ENCODE measurements at places on chromosomes 7 and 10.

DNA sequence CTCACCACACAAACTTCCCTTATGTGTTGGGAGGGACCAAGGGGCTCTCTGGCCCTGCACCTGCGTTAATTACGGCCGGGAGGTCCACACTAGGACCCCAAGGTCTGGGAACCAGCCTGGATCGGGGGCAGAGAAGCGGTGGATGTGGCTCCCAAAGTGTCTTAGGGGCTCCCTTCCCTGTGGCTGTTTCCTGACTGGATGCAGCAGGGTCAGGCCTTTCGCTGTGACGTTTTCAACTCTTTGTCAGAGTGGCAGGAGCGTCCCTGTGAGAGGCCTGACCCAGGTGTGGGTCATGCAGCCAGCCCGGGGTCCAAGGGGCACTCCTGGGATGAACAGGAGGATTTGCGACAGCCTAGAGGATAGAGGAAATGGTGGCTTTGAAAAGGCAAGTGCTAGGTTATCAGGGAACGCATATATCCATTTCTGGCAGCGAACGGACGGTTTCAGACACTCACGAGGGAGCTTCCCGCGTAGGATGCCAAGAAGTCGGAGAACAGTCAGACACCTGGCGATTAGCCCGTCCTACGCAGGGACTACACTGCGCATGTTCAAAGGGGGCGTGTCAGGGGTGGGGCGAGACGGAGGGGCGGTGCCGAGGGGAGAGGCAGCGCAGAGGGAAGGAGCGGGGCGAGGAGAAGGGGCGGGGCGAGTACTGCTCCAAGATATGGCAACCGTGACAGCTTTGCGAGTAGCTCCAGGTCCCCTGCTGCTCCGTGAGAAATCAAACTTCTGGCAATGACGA is 46.2 kb upstream of the ZNF716 start:
- DNase-seq = no peak

DNA sequence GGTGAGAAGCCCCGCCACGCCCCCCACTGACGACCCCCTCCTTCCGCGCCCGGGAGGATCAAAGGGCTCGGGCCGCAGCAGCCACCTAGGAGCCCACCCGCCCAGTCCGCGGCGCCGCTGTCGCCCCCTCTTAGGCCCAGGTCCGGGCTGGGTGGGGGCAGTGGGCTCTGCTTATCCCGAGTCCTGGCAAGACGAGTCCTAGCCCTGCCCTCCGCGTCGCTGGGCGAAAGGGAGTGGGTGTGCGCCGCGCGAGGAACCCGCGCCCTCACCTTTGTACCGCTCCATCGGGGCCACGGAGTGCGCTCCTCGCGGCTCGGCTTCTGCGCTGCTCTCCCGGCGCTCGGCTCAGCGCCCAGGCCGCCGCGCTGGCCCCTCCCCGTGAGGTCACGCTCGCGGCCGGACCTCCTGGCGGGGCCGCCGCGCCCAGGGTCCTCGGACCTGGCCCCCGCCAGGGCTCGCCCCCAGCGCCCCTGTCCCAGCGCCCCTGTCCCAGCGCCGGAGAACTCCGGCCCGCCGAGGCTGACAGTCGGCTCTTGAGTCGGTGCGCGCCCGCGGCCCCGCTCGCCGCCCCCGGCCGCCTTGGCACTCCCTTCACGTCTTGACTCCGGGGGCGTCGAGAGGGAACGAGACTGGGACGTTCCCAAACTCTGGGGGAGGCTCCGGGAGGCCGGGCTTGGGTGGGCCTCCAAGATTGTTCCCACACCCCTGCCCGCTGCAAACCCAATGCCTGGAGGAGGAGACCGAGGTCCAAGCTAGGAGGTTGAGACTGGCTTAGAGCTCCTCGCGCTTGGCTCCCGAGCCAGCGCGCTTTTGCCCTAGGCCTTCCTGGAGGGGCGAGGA is at the start of gene AFAP1L2:
Gene AFAP1L2, minus strand, starts transcription at position 332 of the 840 bp plus-strand sequence. Its CDS starts 47 bp downstream, at position 285.
- peak; percentile 65 for DNase-seq

DNA sequence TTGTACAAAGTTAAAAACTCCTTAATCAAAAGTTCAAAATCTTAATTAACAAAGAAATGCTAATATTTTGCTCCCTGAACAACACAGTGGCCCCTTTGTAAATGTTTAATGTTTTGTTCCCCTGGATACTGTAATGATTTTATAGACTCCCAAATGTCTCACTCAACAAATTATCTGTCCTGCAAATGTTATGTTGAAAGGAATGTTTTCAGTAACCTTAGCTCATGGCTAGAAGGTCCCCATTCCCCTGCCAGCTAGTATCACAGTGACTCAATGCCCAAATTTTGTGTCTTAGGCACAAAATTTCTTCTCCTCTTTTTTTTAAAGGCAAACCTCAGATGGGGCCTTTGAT is 298.9 kb downstream of the ELMO1 start:
- no peak for DNase-seq

DNA sequence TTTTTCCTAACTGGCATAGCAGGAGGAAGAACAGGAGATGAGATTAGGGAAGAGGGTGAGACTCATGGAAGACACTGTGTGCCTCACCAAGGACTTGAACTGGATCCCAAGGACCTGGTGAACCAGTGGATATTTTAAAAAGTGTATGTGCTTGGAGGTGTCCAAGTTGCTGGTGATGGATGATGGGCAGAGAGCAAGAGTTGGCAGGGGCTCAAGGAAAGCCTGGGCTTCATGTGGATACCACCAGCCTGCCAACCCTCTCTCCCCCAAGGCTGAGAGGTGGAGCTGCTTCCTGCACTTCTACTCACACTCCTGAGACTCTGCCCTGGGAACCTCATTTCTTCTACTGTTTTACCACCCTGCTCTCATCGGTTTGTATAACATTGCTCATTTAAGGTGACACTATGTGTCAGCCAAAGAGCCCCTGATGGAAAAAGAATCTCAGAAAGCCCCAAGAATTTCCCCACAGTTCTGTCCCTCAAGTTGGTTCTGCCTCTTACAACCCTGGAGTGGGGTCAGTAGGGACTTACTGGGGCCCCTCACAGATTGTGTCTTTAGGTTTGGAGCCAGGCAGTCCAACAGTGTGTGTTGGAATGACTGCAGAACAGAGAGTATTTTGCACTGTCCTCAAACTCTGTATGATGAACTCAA is 56.2 kb upstream of the PDCD4 start:
- DNase-seq = no peak

GRCh38 chr7:865921-866320 is 10.4 kb upstream of the GET4 start:
- DNase-seq = no peak

DNA sequence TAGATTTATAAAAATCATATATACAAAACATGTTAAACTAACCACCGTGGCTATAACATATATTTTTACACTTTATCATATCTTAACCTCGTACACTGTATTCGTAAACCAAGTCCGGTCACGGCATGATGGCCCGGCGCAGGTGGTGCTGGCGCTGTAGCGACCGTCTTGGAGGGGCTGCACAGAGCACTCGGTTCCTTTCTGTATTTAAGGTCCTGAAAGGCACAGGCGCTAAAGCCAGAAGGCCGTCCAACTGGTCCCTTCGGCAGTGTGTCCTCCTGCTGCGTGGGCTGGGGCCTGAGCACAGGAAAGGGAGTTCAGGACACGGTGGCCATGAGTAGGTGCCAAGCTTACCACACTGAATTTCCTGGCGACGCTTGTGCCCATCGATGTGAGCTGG is 33.8 kb downstream of the AMZ1 start:
- DNase-seq = no peak

DNA sequence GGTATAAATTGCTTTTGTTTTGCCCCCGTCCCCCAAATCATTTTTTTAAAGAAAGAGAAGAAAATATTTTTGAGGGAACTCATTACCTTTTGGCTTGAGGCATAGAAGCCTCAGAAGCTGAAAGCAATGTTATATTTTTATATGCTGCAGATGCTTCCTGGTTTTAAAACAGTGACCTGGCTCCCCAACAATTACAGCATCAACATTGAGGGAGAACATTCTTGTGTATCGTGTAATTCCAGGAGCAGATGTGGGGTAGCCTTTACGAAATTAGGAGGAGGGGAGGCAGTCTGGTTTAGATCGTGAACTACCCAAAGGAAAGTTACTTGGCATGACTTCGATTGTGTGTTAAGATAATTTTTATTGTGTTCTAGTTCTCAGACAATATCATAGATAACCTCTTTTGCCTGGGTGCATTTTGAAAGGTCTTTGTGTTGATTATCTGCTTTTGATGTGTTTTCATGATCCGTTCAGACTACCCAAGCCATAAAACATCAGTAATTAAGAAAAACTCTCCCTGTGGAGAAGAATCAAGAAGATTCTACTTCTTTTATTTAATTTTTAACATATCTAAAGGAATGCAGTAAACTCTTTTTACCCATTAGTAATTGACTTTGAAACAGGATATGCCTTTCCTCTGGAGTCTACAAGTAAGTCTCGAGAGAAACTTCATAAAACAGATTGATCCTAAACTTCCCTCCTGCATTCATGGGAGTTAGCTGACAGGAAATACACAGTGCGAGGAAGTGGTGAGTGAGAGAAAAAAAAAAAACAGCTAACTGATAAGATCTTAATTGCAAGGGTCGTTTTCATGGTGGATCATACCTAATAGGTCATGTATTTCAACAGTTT is 141.4 kb downstream of the KIAA1217 start:
- peak; percentile 68 for DNase-seq

- DNase-seq = no peak
Observed at GRCh38 chr10:81831060-81831459, 43.9 kb upstream of the NRG3 start.

- peak; percentile 75 for DNase-seq
Observed at GRCh38 chr10:13990946-13991345, 339.8 kb downstream of the FRMD4A start.

- DNase-seq = no peak
Observed at GRCh38 chr10:9052767-9053166, 998.3 kb downstream of the GATA3 start.

- no peak for DNase-seq
Observed at GRCh38 chr10:120666308-120666707, 184.9 kb upstream of the WDR11 start.

Data from tongue (tissue), 3 donors.